Thoracic aorta (tissue), 2 donors: ENCODE measurements at places on chromosomes 1 and 21.

DNA sequence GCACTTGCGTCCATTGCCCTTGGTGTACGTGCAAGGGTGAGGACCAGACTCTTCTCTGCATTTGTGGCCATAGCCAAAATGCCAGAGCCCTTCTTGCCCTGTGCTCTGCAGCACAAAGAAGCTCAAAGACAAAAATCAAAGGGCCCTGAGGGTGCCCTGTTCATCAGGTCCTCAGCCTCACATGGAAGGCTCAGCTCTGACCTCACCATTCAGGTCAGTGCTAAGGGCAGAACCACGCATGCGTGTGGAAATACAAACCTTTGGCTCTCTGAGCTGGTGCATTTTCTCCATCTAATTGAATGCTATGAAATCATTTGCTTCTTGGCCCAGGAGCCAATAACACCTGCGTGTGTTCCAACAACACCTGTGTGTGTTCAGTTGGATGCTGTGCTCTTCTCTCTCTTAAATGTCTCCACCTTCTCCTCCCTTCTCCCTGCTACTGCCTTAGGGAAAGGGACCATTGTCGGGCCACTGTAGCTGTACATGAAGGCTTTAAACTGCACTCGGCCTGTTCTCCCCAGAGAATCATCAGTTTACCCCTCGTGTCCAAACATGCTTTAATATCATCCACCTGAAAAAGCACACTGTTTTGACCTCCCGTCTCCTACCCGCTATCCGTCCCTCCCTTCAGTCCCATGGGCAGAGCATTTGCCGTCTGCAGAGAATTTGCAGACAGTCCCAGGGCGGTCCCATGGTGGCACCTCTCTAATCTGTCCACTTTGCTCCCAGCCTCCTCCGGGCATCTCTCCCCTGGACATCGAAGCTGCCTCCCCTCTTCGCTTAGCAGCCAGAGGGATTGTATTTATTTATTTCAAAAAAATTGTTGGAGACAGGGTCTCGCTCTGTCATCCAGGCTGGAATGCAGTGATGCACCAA is 60.6 kb downstream of the EVA1C start:
- peaks cover 23% of the 10 kb centered on the region for H3K4me1 ChIP-seq
- peaks cover 65% of the 10 kb centered on the region for H3K36me3 ChIP-seq
- no peak overlapping the region for H3K4me3 ChIP-seq

DNA sequence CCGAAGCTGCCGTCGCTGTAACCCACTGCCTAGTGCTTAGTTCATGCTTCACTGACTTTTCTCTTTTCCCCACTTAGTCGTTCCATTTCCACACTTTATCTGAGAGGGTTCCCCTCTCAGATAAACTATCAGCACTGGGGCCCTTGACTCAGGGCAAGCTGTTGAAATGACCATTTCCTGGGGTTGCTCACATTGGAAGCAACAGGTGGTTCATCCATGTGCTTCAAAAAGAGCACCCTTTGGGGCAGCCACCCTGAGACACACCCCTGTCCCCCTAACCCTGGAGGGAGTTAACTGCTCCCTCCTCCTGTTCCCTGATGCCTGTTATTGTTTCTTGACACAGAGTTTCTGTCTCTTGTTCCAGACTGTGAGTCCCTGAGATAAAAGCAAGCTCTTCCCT is 107.2 kb downstream of the PTPRU start:
- no peak for DNase-seq
- H3K27me3 ChIP-seq = no peaks in the 10 kb centered on the region
- H3K4me1 ChIP-seq = no peaks in the 10 kb centered on the region
- H3K36me3 ChIP-seq = no peaks in the 10 kb centered on the region
- no peak overlapping the region for H3K27ac ChIP-seq

- no peaks in the 10 kb centered on the region for H3K36me3 ChIP-seq
- H3K4me1 ChIP-seq = peaks cover 19% of the 10 kb centered on the region
- H3K27ac ChIP-seq = peak overlapping the region; percentile 66
- DNase-seq = no peak
These were observed 13.3 kb downstream of the OVAAL start for GRCh38 chr1:180571832-180572636.

DNA sequence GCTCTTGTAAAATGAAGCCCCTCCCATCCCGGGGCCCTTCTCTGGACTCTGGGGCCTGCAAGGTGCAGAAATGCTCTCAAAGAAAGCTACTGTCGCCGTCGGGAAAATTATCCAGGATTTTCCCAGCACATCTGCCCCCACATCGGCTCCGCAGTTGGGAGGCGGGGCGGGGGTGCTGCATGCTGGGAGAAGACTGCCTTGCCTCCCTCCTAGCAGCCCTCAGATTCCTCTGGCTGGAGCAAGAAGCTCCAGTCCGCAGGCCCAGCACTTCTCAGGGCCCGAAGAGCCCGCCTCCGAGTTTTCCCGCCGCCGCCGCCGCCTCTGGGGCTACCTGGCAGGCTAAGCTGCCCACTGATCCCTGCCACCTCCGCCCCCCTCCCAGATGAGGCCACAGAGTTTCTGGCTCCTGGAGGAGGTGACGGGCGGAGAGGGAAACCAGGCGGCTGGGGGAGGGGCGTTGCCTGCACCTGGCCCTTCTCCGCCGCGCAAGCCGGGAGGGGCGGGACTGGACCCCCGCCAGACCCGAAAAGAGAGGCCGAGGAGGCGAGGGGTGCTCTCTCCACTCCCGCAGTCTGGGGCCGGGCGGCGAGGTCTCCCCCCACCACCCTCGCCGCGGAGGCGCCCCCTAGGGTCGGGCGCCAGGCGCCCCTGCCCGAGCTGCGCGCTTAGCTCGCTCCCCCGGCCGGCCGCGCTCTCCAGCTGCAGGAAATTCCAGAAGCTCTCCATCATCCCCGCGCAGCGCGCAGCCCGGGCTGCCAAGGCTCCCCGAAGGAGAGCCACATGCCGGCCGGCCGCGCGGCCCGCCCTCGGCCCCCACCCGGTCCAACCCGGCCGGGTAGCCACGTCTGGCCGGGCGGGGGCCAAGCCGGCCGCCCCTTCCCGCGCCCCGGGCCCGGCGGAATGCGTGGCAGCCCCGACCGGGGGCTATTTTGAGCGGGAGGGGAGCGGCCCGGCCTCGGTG is 28.8 kb downstream of the AHDC1 start:
- H3K27ac ChIP-seq = peak overlapping the region; percentile 97
- peaks cover 91% of the 10 kb centered on the region for H3K4me1 ChIP-seq
- H3K36me3 ChIP-seq = no peaks in the 10 kb centered on the region
- H3K4me3 ChIP-seq = peak overlapping the region; percentile 69
- H3K27me3 ChIP-seq = no peaks in the 10 kb centered on the region

GRCh38 chr1:100051893-100052292 is 80.8 kb downstream of the SASS6 start:
- no peaks in the 10 kb centered on the region for H3K36me3 ChIP-seq
- peaks cover 9% of the 10 kb centered on the region for H3K4me1 ChIP-seq
- H3K27ac ChIP-seq = no peak overlapping the region
- no peaks in the 10 kb centered on the region for H3K27me3 ChIP-seq
- no peak overlapping the region for H3K4me3 ChIP-seq

- no peaks in the 10 kb centered on the region for H3K27me3 ChIP-seq
- no peaks in the 10 kb centered on the region for H3K4me1 ChIP-seq
- H3K4me3 ChIP-seq = no peak overlapping the region
- no peak for DNase-seq
- H3K36me3 ChIP-seq = no peaks in the 10 kb centered on the region
These were observed 67.7 kb downstream of the SDCCAG8 start for GRCh38 chr1:243323491-243323890.

DNA sequence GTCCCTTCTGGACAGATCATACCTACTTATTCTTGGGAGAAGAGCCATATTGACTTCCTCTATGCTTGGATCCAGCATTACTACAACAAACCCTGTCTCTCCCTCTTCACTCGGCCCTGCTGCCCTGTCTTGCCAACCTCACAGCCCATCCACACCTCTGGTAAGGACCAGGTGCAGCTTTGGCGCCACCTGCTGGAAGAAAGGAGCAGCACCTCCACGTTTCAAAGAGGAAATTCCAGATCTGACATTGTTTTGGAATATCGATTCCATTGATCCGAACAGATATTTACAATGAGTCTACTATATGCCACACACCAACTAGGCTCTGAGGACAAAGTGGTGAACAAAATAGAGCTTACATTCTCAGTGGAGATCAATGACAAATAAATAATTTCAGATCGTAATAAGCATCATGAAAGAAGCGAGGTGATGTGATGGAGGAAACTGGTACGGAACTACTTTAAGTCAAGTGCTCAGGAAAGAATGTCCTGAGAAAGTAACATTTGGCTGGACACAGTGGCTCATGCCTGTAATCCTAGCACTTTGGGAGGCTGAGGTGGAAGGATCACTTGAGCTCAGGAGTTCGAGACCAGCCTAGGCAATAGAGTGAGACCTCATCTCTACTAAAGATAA is 18.7 kb downstream of the MFSD2A start:
- DNase-seq = peak; percentile 17
- H3K4me1 ChIP-seq = peaks cover 3% of the 10 kb centered on the region
- no peak overlapping the region for H3K27ac ChIP-seq
- H3K36me3 ChIP-seq = no peaks in the 10 kb centered on the region
- no peak overlapping the region for H3K4me3 ChIP-seq

GRCh38 chr1:185917646-185918045 is 183.5 kb downstream of the HMCN1 start:
- no peak overlapping the region for H3K27ac ChIP-seq
- H3K4me3 ChIP-seq = no peak overlapping the region
- no peaks in the 10 kb centered on the region for H3K27me3 ChIP-seq
- no peaks in the 10 kb centered on the region for H3K36me3 ChIP-seq

GRCh38 chr1:156583821-156584622 is 4.5 kb downstream of the TTC24 start:
- H3K36me3 ChIP-seq = no peaks in the 10 kb centered on the region
- no peak overlapping the region for H3K4me3 ChIP-seq
- H3K27ac ChIP-seq = no peak overlapping the region
- DNase-seq = no peak
- no peaks in the 10 kb centered on the region for H3K4me1 ChIP-seq

DNA sequence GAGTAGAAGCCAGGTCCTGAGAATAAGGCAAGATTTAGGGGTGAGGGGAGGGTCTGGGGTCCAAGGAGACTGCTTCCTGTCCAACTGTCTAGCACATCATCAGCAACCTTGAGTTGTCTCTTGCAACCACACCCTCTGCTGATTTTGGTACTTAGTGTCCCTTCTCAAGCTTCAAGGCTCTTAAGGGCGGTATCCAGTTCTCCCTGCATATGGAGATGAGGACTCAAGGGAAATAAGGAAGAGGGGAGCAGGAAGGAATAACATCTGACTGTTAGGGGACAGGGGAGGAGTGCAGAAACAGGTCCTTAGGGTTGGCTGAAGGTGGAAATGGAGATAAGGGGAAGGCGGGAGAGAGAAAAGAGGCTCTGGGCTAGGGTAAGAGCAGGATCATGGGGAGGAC is 12.3 kb downstream of the MYOG start:
- no peak for DNase-seq
- H3K4me3 ChIP-seq = no peak overlapping the region
- no peak overlapping the region for H3K27ac ChIP-seq
- H3K27me3 ChIP-seq = no peaks in the 10 kb centered on the region
- H3K4me1 ChIP-seq = peaks cover 17% of the 10 kb centered on the region
- peaks cover 4% of the 10 kb centered on the region for H3K36me3 ChIP-seq

DNA sequence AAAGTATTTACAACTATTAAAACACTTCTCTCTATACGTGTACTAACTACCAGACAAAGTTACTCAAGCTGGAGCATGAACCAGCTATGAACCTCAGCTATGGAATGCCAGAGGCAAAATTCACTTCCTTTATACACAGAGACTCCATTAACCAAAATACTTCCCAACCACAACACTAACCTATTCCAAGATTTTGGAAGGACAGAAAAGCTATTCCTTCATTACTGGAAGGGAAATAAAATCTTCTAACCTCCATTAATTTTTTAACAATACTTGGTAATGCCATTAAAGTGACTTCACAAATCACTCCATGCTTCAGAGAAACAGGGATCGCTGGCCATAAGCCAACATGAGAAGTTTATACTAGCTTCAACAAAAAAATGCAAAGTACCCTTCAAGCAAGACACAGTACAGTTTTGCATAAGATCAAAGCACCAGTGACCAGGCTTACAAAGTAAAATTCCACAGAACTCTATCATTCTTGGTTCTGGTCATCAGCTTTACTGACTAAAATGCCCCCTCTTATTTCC is 58.0 kb downstream of the PUM1 start:
- DNase-seq = no peak
- H3K27ac ChIP-seq = no peak overlapping the region
- H3K4me3 ChIP-seq = peak overlapping the region; percentile 9
- H3K36me3 ChIP-seq = no peaks in the 10 kb centered on the region
- peaks cover 22% of the 10 kb centered on the region for H3K4me1 ChIP-seq
- H3K27me3 ChIP-seq = no peaks in the 10 kb centered on the region

DNA sequence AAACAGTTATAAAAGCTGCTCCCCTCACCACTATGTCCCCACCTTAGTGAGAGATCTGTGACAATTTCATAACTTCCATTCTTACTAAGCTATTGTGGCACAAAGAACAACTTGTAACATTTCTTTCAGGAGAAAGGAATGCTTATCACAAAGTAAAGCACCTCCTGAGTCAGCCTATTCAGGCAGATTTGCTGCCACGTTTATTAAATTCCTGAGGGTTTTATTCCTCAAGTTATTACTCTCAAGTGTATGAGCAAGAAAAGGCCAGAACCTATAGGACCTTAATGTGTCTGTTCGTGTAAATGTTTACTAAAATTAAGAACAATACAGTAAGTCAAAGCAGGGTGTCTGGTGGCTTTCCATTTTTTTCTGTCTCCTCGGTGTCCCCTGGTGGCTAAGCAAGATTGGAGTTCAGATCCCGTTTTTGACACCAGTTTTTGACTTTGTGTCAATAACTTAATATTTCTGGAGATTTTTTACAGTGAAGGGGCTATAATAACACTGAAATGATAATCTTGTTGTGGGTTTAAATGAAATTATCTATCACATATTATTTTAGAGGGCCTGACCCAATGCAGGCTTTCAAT is 1539.6 kb downstream of the BRINP3 start:
- no peak overlapping the region for H3K4me3 ChIP-seq
- no peaks in the 10 kb centered on the region for H3K36me3 ChIP-seq
- H3K27me3 ChIP-seq = no peaks in the 10 kb centered on the region
- no peaks in the 10 kb centered on the region for H3K4me1 ChIP-seq
- no peak for DNase-seq

DNA sequence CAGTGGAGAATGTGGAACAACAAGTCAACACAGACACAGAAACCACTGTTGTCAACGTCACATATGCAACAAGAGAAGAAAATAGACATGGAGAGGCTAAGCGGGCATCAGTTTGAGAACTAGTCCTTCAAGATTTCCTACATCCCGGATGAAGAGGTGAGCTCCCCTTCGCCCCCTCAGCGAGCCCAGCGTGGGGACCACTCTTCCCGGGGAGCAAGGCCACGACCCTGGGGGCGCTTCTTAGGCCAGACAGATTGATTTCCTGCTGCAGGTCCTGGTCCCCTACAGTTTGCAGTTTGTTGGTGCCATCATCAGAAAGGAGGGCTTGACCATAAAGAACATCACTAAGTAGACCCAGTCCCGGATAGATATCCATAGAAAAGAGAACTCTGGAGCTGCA is 113.0 kb downstream of the NBPF12 start:
- no peaks in the 10 kb centered on the region for H3K36me3 ChIP-seq
- H3K4me3 ChIP-seq = no peak overlapping the region
- no peak for DNase-seq
- no peaks in the 10 kb centered on the region for H3K27me3 ChIP-seq
